Spinal cord (tissue), 10 donors: ENCODE measurements at places on chromosomes 12 and 14.

DNA sequence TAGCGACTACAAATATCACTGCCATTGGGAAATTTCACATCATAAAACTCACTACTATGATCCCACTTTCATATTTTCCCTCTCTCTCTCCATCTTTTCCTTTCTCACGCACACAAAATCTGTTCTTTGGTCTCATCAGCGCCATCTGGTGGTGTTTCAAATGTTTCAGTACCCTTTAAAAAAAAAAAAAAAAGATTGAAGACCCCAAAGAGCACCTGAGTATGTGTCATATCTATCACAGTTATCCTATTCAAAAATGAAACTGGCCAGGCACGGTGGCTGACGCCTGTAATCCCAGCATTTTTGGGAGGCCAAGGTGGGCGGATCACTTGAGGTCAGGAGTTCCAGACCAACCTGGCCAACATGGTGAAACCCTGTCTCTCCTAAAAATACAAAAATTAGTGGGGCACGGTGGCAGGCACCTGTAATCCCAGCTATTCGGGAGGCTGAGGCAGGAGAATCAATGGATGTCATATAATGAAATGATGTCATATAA, 72.4 kb downstream of the TTC9 start:
- peak; percentile 96 for DNase-seq

DNA sequence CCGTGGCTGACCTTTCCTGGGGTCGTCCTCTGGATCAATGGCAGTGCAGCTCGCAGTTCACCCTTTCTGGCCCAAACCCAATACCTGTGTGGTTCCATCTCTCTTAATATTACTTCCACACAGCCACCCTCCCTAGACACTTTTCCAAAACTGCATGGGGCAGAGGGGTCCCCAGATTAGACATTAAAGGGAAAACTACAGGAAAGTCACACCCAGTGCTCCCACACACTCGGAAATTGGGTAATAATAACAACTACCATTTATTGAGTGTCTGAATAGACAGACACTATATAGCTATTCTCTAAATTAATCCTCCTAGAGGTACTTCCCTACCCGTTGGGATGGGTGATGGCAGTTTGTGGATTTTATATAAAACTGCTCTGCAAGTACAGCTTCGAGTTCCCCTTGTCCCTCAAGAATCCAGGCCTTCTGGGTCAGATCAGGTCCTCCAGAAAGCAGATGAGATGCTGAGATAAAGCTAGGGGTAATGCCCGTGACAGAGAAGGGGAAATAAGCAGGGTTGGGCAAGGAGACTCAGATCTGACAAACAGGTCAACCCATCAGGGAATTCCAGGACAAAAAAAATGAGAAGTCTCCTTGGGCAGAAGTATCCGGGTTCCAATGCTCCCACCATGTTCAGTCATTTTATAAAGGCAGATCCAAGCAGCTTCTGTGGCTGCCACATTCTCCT, 795 bp upstream of the PXN start:
- no peak for DNase-seq

- peak; percentile 15 for DNase-seq
Observed at GRCh38 chr12:82099216-82099615, 259.0 kb downstream of the CCDC59 start.

GRCh38 chr14:71169861-71170260, 262.6 kb downstream of the PCNX1 start:
- no peak for DNase-seq

DNA sequence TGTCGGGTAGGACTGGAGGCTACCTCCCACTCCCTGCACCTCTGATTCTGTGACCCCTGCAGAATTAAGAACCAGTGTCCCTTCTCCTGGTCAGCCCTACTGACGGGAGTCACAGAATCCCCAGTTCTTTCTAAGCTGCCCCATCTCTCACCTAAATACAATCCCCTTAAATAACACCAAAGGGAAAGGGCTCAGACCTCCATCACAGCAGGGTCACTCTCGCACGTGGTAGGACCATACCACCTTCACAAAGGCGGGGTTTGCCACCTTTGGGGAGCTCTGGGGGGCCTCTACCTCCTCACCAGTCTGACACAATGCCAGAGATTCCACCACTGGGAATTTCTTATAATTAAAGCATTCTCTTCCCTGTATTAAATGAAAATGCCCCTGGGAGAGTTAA, 35.6 kb downstream of the DAD1 start:
- DNase-seq, result no peak

GRCh38 chr14:81989211-81989610, 455.6 kb upstream of the SEL1L start:
- no peak for DNase-seq

DNA sequence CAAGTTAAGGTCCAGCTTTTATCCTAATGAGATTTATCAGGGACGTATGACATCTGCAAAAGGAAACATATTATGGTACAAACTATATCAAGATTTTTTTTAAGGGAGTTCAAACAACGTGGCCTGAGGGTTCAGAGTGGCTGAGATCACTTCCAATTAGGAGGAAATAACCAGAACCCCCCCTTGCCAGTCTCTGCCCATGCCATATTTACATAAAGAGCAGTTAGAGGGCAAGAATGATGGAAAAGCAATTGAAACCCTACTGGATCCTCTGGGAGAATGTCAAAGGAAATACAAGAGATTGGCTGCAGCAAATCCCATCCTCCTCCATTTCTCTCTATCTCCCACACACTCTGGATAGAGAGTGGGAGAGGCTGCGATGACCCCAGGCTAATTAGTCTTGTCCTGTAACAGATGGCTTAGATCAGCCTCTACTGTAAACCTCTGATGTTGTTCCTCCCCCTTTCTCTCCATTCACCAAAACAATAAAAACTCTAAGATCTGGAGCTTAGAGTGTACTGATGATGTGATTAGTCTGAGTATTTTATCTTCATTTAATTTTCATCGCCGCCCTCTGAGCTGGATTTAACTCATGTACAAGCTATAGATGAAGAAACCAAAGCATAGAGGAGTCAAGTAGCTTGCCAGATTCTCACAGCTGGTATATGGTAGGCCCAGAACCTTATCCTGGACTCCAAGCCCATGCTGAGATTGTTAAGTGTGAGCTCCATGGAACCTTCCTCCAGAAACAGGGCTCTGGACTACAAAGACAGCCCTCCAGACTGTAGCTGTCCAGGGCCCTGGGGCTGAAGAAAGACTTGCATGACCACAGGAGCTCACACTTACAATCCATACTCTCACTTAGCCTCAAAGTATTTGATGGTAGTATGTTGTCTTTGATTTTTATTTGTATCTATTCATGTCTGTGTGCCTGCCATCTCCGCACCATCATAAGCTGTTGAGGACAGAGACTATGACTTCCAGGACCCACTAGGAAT, 54.1 kb upstream of the GNG2 start:
- no peak for DNase-seq

DNA sequence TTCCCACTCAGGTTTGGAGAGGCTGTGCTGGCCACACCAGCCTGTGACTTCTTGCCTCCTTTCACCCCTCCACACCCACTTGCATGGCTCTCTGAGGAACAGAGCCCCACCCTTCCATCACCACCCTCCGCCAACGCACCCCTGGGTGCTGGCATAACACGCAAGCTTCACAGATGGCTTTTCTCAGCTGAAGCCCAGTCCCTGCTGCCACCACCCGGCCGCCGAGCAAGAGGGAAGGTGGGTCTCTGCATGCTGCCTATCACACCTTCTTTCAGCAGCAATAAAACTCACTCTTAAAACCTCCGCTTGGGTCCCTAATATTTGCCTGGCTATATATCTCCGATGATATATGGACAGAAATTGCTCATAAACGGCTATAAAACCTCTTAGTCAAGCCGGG, 41.6 kb downstream of the SMUG1 start:
- DNase-seq, result no peak

GRCh38 chr12:31715283-31715825, 13.5 kb downstream of the AMN1 start:
- no peak for DNase-seq
